ENCODE measurements at places on chromosomes 6 and 20.

DNA sequence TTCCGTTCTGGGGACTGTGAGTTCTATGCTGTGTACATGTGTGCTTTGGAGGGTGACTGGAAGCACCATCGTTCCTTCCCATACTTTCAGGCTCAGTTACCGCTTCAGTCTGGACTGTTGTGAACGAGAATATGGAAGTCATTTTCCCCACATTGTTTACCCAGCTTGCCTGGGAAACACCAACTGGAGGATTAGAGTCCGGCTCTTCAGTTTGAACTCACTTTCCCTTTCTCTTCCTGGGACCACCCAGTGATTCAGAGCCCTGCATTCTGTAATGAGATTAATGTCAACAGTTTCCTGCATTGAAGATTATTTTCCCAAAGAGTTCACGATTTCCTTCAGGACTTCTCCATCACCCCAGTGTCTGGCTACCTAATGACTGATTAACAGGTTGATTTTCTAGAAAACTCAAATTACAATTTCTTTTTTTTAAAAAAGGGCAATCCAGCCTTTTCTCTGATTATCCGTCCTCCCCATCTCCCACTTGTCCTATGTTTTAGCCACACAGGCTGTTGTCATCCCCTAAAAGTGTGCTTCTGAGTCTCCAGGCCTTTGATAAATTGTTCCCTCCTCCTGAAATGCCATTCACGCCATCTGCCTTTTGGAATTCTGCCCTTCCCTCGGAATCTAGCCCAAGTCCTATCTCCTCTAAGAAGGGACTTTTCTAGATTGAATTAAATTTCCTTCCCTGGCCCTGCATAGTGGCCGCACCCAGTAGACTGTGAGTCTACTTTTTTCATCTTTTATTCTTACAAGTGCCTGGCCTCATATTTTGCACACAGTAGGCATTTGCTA, 3.3 kb upstream of the TAGAP start:
- DNase-seq = no peak

DNA sequence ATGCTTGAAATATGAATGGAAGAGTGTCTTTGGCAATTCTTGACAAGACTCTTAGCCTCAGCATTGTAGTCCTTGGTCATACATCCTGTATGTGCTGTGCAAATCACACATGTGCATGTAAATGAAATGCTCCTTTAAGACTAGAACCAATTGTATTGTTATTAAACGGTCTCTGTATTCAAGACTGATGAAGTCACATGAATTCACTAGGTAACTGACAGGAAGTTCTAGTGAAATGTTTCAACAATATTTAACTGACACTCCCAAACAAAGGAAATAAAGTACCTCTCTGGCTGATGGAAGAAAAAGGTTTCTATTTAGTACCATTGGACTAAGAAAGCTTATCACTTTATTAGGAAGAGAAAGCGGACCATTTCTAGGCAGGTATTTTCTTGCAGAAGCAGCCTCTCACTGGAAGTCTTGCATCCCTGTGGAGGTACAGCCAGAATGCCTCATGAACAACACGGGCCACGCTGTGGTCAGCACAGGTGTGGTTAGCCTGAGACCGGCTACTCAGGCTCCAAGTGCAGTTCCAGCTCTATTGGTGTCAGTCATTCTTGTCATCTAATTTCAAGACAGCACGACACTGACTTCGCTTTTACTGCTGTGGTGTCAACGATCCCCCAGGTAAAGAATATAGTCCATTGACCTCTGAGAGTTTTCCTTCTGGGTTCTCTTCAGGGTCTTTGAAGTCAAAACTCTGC, 17.3 kb downstream of the PPP1R3G start:
- no peak for DNase-seq

DNA sequence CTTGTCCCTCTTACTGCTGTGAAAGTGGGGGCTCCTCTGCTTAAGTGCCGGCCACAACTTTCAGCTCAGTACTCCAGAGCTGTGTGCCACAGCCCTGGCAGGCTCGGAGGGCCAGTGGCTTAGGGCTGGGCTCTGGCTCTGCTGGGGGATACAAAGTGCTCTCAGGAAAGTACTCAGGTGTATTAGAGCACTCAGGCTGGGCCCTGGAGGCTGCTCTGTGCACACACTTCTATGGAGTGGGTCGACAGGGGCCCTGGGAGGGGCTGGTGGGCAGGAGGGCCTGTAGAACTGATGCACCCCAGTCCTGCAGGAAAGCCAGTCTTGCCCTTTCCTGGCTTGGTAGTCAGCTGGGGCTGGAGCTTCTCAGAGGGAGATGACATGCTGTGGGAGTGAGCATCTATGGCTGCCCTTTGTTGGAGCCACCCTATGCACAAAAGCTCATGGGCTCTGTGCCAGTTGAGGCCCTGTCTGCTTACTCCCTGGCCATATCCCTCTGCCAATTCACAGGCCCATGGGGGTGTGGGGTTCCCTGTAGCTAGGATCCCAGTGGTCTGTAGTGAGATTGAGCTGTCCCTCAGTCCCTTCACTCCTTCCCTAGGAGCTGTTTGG, 22.0 kb downstream of the CENPW start:
- DNase-seq = no peak

GRCh38 chr6:16058929-16059345, 69.9 kb upstream of the MYLIP start:
- DNase-seq = no peak

All from left colon (tissue), 2 donors.